ENCODE measurements at places on chromosomes 11 and 22. TPM values are rescaled to one million over a fixed set of nuclear protein-coding genes. Genes with fewer than 3 reads are reported as not detected.

LMO2 gene
- 0.91 TPM for total RNA-seq

NEFH gene
- not detected for total RNA-seq

NXPE2 gene
- not detected for total RNA-seq

TTC17 gene
- 28.4 TPM for total RNA-seq

MMP3 gene
- total RNA-seq, result not detected

WNT11 gene
- 1.5 TPM for total RNA-seq

MEI1 gene
- total RNA-seq, result 0.21 TPM
